ENCODE measurements at places on chromosomes 6 and 20.

DNA sequence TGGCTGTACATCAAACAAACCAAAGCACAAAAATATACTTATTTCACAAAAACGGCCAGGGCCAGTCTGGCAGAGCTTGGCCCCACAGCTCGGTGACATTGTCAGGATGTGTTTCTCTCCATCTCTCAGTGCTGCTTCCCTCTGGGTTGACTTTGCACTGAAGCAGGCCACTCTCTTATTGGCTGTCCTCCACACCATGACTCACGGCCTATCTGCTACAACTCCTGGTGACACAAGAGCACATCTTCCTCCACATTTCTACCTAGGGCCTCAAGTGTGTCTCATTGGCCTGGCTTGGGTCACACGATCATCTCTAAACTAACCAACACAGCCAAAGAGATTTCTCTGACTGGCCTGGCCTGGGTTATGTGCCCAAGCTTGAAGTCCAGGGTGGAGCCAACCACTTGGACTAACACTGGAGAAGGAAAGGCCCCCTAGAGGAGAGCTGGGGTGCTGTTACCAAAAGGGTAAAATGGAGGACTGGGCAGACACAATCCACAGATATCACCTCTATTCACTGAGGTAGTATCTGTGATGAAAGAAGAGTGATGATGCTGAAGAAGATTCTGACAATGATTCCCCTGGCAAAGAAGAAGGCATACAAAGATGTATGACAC is 159.8 kb upstream of the TSHZ2 start:
- no peak for DNase-seq

- DNase-seq = no peak
Observed at GRCh38 chr6:147769496-147770087, 261.1 kb downstream of the SAMD5 start.

DNA sequence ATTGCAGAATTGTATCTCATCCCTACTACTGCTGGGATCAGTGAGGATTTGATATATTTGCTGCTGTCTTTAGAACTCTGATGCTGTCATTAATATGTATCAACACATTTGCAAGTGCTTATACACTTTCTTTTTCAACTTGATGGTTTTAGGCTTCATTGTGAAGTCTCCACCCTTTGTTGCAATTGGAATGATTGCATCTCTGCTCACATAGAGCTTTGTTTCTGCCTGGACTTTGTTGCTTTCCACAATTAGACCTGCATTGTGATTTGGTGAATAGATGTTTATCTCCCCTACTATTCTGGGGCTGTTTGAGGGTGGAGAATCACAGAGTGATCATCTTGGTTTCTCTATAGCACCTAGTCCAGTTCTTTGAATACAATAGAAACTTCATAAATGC is 666.7 kb downstream of the EPM2A start:
- DNase-seq = no peak

GRCh38 chr6:125598422-125598821 is 151.0 kb upstream of the HEY2 start:
- DNase-seq = no peak

GRCh38 chr6:139777202-139777970 is 402.9 kb upstream of the CITED2 start:
- no peak for DNase-seq

DNA sequence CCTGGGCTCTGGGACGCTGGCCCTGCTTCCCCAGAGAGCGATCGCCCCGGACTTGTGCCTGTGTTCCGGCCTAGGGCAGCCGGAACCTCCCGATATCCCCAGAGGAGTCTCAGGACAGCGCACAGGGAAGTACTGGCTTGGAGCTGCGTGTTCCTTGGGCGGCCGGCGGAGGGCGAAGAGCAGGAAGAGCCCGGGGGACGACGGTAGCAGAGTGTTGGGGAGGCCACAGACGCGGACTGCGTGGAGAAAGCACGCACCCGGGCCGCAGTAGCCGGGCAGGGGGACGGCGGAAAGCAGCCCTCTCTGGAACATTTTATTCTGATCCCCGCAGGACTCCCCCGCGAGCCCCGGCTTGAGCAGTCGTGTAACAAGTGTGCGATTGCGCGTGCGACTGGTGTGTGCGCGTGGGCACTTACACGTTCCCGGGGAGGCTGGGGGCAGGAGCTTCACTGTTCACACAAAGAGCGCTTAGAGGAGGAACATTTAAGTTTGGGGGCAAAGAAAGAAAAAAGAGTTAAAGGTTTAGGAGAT is 36.1 kb downstream of the NCR2 start:
- DNase-seq = peak; percentile 10

DNA sequence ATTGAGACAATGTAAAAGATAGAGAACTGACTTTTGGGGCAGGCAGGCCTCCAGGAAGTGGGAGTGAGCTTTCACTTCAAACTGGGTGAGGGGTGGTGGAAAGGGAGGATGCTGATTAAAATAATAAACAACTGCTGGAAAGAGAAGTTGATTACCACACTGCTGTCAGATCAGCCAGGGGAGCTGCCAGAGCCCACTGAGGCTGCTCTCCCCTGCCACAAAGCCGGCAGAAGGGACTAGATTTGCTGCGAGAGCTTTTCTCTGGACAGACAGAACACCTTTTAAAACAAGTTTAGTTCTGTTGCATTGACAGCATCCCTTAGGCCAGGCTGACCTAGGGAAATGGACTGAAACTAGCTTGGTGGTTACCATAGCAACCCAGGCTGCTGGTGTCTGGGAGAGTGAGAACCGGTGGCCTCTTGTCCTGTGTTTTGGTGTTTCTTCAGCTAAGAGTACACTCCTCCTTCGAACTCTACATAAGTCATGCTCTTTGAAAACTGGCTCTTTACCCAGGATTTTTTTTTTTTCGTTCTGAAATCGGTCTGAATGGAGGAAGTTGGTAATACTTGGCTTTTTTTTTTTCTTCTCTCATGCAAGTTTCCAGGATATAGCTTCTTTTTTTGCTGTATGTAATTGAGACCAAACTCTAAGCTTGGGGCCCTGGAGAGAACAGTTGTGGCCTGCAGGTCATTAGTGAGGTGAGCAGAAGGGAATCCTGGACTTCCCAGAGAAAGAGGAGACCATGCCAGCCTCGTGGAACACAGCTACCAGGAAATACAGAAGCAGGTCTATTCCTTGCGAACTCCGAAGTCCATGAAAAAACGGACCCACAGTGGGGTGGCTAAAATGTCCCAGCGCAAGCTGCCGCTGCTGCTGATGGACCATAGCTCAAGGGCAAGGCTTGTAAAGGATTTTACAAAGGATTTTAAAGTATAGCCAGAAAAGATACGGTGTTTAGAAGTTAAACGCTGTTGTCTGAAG is 374.4 kb downstream of the UTRN start:
- DNase-seq = no peak
